ENCODE measurements at places on chromosomes 6 and 20.

GRCh38 chr20:23782366-23782983 is 31.7 kb upstream of the CST1 start:
- DNase-seq: no peak

DNA sequence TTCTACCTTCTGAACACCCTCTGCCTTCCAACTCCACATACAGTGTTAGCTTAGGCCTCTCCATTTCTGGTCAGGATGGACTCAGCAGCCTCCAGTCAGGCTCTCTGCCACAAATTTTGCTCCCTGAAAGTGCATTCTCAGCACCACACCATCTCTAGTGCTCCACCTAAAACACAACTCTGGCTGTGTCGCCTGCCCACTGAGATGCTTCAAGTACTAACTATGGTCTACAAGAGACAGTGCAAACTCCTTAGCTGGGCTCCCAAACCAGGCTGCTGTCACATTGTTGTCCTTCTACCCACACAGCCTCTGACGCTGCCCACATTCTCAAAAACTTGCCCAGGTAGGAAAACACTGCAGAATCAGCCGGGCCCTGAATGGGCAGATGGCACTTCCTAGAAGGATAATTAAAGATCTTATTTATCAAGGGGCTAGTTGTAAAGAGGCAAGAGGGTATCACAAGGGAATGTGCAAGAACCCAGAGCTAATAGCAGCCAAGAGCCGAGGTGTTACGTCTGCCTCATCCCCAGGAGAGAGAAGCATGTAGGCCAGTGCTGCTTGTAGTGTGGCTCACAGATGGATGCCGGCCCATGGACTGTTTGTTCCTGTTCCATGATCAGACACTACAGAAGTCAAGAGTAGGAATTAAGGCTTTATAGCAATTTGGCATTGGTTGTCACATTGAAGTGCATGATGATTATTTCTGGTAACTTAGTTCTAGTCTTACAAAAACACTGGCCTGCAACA is 189.7 kb downstream of the LRFN2 start:
- no peak for DNase-seq

DNA sequence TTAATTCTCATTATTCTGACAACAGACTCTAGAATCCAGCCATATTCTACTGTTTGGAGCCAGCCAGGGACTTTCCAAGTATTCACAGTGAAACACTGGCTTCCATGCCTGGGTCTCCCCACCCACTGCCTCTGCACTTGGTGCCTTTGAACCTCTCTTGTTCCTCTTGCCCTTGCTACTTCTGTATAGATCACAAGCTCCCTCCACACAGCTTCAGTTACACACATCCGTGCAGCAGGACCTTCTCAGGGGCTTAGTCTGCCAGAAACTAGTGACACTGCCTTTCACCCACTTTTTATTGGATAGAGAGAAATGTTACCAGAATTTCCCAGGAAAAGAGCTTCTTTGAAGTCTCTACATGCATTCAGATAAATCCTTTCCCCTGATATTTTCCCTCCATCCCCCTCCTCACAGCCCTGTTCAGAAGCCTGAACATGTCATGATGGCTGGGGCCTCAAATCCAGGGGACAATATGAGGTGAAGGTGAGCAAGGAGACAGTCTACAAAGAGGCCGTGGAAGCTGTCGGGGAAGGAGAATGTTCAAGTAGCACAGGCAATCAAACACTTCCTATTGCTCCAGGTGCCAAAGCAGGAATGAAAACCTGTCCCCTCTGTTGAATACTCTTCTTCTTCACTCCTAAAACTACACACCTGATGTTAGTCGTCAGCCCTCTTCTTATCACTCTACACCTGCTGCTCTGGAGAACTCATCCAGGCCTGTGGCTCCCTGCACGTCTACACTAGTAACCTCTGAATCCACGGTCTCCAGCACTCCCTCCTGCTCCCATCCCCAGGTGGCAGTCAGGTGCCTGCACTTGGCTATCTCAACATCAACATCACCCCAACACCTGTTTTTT is 20.2 kb upstream of the HLA-DOA start:
- no peak for DNase-seq

DNA sequence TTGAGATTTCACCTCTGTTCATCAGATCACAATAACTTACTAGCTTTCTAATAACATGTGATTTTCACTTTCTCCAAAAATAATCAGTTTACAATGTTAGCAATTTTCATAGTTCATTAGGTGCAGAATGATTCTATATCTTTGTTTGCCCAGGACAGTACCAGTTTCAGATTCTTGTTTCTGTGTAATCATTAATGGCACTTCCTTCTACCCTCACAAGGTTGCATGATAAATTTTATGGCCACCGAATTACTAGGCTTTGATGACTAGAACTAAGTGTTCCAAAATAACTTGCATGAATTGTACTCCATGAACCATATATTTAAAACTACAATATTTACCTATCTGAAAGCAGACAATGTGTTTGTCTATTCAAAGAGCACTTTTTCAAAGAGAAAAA is 442.3 kb downstream of the EPHA7 start:
- no peak for DNase-seq
